ENCODE measurements at places on chromosomes 1 and 21.

GRCh38 chr1:171245458-171246064, 2.7 kb upstream of the FMO1 start:
- DNase-seq, result peak; percentile 33

DNA sequence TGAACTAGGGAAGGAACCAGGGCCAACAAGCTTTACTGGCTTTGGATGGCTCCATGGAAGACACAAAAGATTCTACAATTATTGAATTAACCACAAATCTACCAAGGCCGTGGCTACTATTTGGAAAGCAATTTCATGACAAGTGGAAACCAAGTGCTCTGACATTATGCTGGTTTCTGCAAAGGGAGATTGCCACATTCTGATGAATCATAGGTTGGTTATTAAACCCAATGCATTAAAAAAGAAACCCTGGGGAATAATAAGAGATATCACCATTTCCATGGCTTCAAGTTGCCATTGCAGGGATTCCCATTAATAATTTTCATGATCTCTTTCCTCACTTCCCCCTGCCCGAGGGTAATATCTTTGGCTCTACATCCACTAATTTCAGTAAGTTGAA, 359.2 kb upstream of the NCAM2 start:
- no peak for DNase-seq

GRCh38 chr1:112643080-112643479, 23.4 kb downstream of the CAPZA1 start:
- no peak for DNase-seq

DNA sequence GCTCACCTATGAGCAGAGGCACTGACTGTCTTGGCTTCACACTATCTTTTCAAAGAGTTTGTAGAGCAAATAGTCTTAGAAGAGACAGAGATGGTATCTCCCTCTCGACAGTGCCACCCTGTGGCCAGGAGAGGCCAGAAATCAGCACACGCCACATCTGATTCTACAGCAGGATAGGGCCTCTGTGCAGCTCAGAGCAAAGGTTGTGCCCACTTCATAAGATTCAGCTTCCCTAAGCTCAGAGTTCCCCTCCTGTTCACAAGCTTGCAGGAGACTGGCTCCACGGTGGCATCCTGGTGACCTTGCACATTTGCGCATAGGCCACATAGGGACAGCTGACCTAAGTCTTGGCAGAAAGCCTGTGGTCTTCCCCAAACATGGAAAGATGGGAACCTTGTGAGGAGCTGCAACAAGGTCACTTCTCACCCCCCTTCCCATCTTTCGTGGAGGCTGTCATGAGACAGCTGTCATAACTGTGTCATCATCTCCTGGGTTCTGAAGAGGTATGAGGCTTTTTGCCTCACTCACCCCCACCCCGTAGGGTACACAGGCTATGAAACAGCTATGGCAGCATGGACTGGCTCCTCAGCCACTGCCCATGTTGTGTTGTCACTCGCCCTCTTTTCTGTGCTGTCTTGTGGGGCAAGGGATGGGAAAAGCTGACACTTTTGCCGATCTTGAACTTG, 3.0 kb downstream of the ITLN2 start:
- DNase-seq, result peak; percentile 69

GRCh38 chr21:29148530-29148929, 18.1 kb downstream of the MAP3K7CL start:
- no peak for DNase-seq

- no peak for DNase-seq
These were observed 70.6 kb downstream of the LMO4 start for GRCh38 chr1:87399264-87399663.

- DNase-seq, result no peak
These were observed 79.5 kb downstream of the NUF2 start for GRCh38 chr1:163401211-163401610.

DNA sequence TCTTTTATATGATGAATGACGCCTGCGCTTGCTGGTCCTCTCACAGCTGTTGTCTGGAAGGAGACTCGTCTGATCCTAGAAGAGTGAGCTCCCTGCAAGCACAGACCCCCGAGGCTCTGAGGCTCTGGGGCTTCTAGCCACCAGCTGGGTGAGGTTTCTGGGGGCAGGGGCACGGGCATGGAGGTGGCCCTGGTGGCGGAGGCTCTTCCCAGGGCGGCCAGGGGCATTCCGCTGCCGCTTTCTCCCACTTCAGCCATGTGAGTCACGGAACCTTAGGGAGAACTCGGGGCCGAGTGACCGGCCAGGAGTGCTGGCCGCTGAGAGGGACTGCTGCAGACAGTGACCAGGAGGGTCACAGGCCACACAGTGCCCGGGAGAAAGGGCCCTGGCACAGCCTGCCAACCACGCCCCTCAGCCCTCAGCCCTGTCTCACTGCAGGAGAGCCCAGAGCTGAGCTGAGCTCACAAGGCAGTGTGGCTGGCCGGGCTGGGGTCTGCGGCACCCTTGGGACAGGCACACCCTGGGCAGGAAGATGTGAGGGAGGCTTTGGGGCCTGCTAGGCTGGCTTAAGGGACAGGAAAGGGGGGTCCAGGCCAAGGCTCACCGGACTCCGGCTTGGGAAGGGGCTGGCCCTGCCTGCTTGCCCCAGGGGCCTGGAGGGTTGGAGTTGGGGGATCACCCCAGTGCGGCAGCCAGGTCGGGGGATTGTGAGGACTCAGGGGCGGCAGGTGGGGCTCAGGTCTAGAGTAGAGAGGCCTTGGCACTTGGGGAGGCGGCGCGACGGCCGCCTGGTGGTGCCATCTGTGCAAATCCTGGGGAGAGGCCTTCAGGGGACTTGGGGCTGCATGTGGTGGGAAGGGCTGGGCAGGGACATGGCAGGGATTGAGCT, 35.7 kb downstream of the MORN1 start:
- DNase-seq, result no peak

DNA sequence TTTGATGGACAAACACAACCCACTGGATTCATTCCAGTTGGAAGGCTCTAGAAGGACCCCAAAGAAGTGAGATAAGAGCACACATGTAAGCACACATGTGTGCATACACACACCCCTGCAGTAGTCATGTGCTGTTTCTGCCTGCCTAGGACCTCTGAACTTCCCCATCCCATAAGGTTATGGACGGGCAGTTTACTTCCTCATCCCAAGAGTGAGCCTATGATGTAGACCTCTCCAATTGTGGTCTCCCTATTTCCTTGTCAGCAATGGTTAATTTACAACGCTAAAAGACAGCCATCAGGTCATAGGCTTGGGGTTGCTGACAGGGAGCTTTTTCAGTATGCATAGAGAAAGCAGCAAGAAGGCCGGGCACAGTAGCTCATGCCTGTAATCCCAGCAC, 15.4 kb upstream of the ADAR start:
- no peak for DNase-seq

DNA sequence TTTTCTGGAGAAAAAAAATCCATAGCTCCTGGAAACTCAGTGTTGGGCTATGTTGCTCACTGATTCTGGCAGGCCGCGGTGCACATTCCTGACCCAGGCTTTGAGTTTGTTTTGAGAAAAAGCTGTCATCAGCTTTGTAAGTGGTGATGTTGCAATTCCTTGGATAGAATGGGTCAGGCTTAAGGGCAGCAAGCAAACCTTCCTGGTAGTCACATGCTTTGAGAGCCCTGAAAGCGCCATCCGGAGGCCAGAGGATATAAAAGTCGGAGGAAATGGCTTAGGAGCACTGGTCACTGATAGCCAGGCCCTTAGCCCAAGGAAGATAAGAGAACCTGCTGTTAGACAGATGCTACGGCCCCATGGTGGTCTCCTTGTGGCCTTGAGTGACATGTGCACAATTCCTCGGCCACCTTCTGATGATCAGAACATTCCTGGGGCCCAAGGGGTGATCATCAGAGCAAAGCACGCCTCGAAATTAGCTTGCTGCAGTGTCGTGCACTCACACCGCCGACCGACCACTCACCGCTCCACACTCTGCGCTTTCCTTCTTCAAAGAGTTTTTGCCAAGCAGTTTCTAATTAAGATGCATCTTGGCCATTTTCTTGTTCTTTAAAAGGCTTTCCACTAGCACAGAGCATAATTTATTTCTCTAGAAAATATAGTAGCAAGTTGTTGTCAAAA, 78.6 kb downstream of the MAN1C1 start:
- no peak for DNase-seq

DNA sequence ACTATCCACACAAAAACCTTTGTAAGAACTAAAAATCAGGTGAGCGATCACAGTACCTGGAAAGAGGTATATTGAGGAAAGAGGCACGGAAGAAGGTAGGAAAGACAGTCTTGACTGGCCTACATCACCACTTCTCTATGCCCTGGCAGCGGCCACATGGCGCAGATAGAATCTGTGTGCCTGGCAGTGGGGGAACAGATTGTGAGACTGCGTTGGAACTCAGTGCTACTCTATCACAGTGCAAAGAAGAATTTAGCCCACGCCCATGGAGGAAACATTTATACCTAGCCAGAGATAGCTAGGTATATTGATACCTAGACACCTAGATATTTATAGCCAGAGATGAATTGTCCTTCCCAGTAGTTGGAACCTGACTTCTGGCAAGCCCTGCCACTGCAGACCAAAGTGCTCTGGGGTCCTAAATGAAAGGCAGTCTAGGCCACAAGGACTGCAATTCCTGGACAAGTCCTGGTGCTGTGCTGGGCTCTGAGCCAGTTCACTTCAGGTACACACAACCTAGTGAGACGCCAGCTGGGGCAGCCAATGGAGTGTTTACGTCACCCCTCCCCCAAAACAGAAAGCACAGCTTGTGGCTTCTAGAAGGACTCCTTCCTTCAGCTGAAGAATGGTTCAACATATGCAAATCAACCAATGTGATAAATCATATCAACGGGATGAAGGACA, 51.9 kb downstream of the DHX9 start:
- DNase-seq, result no peak
